Fibroblast of skin of abdomen (primary cell): ENCODE measurements at places on chromosomes 7 and 10.

- no peak for DNase-seq
Observed at GRCh38 chr10:34759837-34760215, 55.3 kb downstream of the PARD3 start.

- DNase-seq, result no peak
Observed at GRCh38 chr10:48973065-48973464, 33.4 kb upstream of the LRRC18 start.

DNA sequence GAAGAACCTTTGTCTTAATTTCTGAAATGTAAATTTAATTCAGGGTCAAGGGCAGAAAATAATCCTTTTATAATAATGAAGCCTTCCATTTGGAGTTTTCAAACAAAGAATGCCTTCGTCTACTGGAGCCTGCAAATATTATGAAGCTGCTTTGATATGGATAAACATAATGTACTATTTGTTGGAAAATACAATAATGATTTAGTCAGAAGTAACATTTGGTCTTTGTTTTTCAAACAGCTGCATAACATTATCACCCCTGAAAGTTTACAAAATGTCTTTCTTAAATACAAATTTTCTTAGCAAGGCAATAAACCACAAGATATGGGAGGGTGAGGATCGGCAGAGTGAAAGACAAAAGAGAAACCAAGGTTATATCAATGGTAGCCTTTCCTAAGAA lies 41.5 kb downstream of the TMEM26 start:
- no peak for DNase-seq

- DNase-seq, result peak; percentile 61
Observed at GRCh38 chr10:101569622-101570427, 18.2 kb downstream of the POLL start.

GRCh38 chr10:50882540-50882983 lies 2.9 kb downstream of the A1CF start:
- DNase-seq, result no peak

DNA sequence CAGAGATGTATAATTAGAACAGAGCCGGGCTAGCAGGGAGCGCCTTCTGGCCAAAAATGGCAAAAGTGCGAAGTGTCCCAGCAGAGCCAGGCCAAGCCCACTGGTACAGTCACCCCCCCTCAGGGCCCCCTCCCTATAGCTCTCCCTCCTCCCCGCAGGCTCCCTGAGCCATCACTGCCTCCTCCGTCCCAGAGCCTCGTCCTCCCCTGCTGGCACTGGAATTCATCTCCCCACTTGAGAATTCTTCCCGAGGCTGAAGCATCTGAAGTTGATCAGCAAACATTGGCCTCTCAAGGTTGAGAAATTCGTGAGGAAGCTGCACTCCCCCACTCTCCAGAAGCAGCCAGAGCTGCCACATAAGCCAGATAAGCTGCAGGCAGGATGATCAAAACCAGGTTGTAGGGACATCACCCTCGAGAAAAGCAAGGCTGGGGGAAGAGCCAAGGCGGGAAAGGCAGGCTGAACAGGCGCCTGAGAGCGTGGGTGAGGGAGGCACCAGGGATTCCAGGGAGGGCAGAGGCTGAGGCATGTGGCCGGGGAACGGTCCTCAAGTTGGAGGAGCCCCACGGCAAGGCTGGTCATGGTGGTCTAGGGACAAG lies 23.4 kb downstream of the CAMK2G start:
- DNase-seq, result peak; percentile 95

- DNase-seq, result no peak
Observed at GRCh38 chr7:68744036-68744435, 854.2 kb upstream of the AUTS2 start.

DNA sequence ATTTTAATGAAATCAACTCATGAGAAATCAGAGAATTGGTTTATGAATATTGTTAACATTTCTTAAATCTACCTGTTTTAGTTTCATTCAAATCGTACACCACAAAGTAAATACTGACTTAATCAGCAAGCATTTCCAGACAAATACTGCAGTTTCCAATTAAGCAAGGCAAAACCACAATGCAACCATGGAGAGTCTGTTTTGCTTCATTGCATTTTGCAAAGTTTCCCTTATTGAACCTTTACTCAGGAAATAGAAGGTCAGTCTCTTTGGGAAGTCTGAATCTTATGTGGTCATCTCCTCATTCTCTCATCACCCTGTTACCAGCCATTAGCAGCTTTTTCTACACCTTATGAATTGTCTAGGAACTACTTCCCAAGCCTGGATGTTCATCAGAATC lies 400.5 kb downstream of the IPMK start:
- DNase-seq, result no peak

DNA sequence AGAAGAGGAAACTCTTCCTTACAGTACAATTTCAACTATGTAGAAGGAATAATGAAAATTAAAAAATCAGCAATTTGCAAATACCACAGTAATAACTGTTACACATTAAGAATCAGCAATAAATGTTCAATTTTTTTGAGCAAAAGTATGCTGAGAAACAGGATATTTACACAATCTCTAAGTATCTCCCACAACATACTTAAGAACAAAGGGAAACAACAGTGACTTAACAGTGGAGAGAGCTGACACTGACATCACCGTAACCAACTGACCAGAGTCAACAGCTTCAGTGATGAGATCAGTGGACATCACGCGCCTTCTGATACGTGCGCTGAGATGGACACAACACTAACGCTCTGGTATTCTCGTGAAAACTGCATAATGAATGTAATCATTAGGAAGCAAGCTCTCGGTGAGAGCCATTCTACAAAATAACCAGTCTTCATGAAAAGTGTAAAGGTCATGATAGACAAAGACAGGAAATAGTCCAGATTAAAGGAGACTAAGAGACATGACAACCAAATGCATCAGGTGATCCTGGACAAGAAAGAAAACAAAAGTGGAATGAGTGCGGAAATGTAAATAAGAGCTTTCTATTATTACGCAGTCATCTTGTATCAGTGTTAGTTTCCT lies 82.6 kb downstream of the PIP4K2A start:
- no peak for DNase-seq

- no peak for DNase-seq
Observed at GRCh38 chr10:86305521-86305920, 61.1 kb downstream of the GRID1 start.

DNA sequence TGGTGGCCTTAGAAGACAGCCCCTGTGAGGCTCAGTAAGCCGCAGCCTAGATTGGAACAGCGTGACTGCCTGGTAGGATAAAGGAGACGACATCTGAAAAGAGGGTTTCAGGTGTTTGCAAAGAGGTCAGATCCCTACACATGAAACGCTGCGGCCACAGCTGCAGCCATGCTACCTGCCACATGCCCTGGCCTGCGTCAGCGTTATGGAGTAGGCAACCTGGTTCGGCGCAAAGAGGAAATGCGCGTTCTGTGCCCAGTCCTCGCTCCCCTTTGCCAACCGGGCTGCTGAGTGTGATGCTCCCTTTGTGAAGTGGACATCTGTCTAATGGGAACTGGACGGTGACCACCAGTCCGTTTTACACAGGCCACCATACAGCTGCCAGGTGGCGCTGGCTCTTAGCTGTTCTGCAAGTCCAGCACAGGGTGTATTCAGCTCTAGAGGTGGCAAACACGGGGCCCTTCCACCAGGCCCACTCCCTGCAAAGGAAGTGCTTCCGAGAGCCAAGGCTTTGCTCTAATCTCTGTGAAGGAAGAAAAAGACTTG lies 160.3 kb downstream of the CELF2 start:
- DNase-seq, result no peak

DNA sequence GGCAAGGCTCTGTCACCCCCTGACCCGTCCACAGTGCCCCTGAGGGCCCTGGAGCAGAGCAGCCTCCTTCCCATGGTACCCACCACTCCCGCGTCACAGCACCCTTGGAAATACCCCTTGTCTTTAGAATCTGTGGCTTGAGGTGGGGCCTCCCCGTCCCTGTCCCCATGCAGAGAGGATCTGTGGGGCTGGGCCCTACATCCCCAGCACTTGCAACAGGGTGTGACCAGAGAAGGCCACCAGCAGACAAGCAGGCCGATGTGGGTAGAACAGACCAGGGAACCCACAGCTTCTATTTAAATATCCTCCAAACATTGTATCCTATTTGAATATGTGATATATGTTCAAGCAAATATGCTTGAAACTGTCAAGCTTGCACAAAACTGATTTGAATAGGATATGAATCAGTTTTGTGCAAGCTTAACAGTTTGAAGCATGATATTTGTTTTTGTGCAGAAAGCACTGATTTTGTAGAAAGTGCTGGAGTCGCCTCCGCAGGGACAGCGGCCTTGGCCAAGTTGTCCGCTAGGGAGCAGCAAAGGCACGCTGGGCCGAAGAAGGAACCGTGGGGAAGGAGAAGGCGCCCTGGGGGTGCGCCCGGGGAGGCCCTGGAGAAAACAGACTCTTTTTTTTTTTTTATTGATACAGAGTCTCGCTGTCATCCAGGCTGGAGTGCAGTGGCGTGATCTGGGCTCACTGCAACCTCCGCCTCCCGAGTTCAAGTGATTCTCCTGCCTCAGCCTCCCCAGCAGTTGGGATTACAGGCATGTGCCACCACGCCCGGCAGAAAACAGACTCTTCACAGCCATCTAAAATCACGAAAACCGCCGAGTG lies 2.2 kb downstream of the CFAP46 start:
- DNase-seq, result peak; percentile 52

DNA sequence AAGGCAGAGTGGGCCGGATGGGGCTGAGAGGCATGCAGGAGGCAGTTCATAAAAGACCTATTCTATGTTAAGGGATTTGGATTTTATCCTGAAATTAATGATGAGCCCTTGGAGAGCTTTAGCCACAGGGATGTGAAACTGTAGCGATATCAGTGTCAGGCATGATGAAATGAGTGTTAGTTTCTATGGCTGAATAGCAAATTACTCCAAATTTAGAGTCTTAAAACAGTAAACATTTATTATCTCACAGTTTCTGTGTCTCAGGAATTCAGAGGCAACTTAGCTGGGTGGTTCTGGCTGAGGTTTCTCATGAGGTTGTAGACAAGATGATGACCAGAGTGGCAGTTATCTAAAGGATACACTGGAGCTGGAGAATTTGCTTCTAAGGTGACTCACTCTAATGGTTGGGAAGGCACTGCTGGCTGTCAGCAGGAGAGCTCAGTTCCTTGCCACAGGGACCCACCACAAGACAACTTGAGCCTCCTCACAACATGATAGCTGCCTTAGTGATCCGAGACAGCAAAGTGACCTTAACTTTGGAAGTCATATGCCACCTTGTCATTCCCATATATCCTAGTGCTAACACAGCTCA lies 36.7 kb upstream of the SFTPD start:
- no peak for DNase-seq

DNA sequence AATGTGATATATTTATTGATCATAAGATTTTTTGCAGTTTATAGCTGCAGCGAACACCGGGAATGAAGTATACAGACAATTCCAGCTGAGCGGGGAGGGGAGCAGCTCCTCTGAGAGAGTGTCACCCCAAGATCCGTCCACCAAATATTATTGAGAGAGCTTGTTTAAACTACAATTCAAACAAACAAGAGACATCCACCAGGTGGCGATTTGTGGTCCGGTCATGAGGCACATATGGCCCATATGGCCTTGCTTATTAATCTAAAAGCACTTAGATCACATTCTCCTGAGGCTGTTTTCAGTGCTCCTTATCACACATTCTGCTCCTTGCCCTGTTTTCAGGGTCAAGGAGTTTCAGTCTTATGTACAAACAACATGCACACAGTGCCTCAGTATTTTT lies 83.1 kb downstream of the THSD7A start:
- DNase-seq, result no peak

DNA sequence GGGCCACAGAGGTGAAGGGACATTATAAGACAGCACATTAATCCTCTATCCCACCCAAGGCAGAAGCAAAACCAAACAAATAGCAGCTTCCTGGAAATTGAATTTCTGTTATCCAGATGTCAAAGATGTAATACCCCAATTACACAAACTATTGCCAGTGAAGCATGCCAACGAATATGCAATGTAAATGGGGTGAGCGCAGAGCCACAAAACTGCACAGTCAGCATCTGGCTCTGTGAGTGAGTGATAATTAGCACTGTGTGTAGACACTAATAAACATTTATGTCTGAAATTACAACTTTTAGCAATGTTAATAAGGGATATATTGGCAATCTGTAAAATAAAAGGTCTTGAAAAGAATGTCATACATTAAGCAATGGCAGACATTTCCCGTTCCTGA lies 3.2 kb downstream of the BEND7 start:
- DNase-seq, result no peak

- DNase-seq, result no peak
Observed at GRCh38 chr7:151239837-151240459, 7.7 kb downstream of the CHPF2 start.

DNA sequence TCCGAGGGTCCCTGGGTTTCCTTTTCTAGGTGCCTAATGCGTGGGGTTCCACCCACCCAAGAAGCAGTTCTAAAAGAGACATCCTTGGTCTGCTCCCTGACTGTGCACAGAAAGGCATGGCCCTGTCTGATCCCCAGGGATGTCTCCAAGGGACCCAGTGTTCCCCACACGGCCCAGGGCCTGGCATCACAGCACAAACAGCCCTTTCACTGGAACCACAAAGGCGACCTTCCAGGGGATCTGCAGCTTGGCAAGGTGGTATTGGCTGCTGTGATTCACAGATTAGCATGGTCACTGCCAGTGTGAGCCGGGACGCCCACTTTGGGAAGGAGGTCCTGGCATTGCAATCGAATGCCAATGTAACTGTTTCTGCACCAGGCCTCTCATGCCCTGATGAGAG lies 6.4 kb downstream of the KCNMA1 start:
- no peak for DNase-seq

DNA sequence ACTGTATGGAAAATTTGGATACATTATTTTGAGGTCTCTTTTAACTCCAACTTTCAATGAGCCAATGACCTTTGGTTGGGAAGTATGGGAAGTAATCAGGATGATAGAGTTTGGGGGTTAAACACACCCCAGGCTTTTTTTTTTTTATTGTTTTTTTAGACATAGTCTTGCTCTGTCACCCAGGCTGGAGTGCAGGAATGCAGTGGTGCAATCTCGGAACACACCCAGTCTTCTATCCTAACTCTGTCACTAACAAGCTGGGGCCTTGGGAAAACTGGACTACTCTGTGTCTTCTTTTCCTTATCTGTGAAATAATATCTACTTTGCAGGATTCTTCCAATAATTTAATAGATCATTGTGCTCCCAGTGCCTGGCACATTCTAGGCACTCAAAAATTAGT lies 37.6 kb upstream of the AGBL3 start:
- DNase-seq, result no peak

DNA sequence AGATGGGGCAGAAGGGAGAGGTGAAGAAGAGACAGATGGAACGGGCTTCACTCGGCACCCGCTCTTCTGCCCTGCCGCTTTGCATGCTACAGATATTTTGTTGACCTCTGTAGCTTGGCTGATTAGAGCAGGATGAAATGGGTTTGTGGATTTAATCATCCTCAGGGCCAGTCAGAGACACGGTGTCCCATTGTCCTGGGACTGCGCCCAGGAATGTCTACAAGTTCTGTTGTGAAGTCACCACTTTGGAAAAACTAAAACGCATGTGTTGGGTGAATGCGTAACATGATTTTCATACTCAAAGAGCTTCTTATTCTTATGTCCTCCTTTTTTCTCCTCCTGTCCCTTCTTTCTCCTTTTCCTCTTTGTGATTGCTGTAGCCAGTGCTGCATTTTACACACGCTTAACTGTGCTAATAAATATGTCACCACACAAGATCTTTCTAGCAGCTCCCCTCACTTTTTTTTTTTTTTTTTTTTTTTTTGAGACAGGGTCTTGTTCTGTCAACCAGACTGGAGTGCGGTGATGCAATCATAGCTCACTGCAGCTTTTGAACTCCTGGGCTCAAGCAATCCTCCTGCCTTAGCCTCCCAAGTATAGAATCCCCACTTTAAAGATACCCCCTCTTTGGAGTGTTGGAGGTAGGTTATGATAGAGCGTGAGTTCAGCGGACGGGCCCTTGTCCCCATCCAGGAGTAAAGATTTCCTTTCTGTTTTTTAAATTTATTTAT lies 3.4 kb downstream of the CPA4 start:
- DNase-seq, result peak; percentile 40
